ENCODE measurements at places on chromosomes 16 and 17. TPM values are rescaled to one million over a fixed set of nuclear protein-coding genes. Genes with fewer than 3 reads are reported as not detected.
A peak's percentile ranks its signal among the peaks of the same experiment; 100 is the strongest.

- no peaks in the 10 kb centered on the region for H3K4me1 ChIP-seq
- no peak overlapping the region for H3K27ac ChIP-seq
- H3K27me3 ChIP-seq, result no peaks in the 10 kb centered on the region
These were observed 36.7 kb downstream of the CCDC57 start for GRCh38 chr17:82175951-82176350.

- no peak overlapping the region for H3K4me3 ChIP-seq
- peaks cover 34% of the 10 kb centered on the region for H3K36me3 ChIP-seq
- H3K27me3 ChIP-seq, result no peaks in the 10 kb centered on the region
- no peak overlapping the region for H3K27ac ChIP-seq
- peaks cover 82% of the 10 kb centered on the region for H3K4me1 ChIP-seq
These were observed 39.5 kb downstream of the CMIP start for GRCh38 chr16:81483970-81484595.

GRCh38 chr17:74049167-74049966, 154.1 kb upstream of the RPL38 start:
- DNase-seq, result no peak
- H3K27ac ChIP-seq, result no peak overlapping the region
- H3K4me1 ChIP-seq, result peaks cover 7% of the 10 kb centered on the region
- H3K36me3 ChIP-seq, result no peaks in the 10 kb centered on the region

GRCh38 chr17:63140255-63140654, 174.2 kb downstream of the TANC2 start:
- H3K4me1 ChIP-seq, result no peaks in the 10 kb centered on the region
- H3K36me3 ChIP-seq, result no peaks in the 10 kb centered on the region
- no peaks in the 10 kb centered on the region for H3K27me3 ChIP-seq
- H3K27ac ChIP-seq, result no peak overlapping the region

GRCh38 chr17:48728232-48729231, at the start of gene HOXB13:
Gene HOXB13 (minus strand): TSS chr17:48728750. CDS start chr17:48728593, 157 bp downstream.
- peak within 1 kb of the TSS; percentile 38 for H3K4me3 ChIP-seq
- DNase-seq, result peak; percentile 49
- H3K27me3 ChIP-seq, result peaks cover 94% of the 10 kb centered on the region
- no peaks in the 10 kb centered on the region for H3K36me3 ChIP-seq

GRCh38 chr17:28563475-28563874, 7.8 kb downstream of the PIGS start:
- DNase-seq, result no peak
- H3K27me3 ChIP-seq, result no peaks in the 10 kb centered on the region
- H3K36me3 ChIP-seq, result peaks cover 50% of the 10 kb centered on the region
- no peak overlapping the region for H3K4me3 ChIP-seq
- peaks cover 14% of the 10 kb centered on the region for H3K4me1 ChIP-seq

GRCh38 chr17:8117980-8118768, at the start of gene ALOXE3:
Gene ALOXE3 (minus strand): TSS chr17:8118514. CDS start chr17:8117990, 524 bp downstream.
- no peak for DNase-seq
- H3K4me3 ChIP-seq, result peak within 1 kb of the TSS; percentile 89
- peak within 1 kb of the TSS; percentile 91 for H3K27ac ChIP-seq
- H3K4me1 ChIP-seq, result peaks cover 43% of the 10 kb centered on the region
- peaks cover 51% of the 10 kb centered on the region for H3K27me3 ChIP-seq
- peaks cover 5% of the 10 kb centered on the region for H3K36me3 ChIP-seq

DNA sequence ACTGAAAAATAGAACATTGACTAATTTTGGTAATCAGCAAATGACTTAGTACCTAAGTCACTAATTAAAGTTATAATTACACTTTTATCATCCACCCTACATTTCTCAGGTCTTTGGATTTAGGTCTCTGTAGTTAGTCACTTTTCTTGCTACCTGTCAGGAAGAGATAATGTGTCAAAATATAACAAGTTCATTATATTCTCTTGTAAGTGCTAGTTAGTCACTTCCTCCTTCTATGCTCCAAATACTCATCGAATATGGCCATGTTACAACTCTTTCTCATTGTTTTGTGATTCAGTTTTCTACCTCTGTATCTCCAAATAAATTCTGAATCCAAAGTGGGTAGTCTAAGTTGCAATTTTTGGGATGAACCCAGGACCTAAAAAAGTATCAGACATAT, 163.5 kb upstream of the KIF2B start:
- no peaks in the 10 kb centered on the region for H3K27me3 ChIP-seq
- H3K36me3 ChIP-seq, result no peaks in the 10 kb centered on the region
- no peak for DNase-seq
- H3K4me1 ChIP-seq, result no peaks in the 10 kb centered on the region
- no peak overlapping the region for H3K27ac ChIP-seq

MAP2K4 gene
- total RNA-seq, result 45.3 TPM

TERB1 gene
- not detected for total RNA-seq

EEF2K gene
- 28.9 TPM for total RNA-seq

APRT gene
- total RNA-seq, result 140 TPM

LHX1 gene
- total RNA-seq, result not detected

ABCA8 gene
- not detected for total RNA-seq

EPOP gene
- 11.4 TPM for total RNA-seq

All from activated CD8-positive, alpha-beta T cell treated with anti-CD3 and anti-CD28 coated beads, Interleukin-2, amount 10 ng/mL, durations not matched to agents 7 days and 5 days (primary cell).